Urinary bladder (tissue), 4 donors: ENCODE measurements at places on chromosomes 6 and 20. TPM values are rescaled to one million over a fixed set of nuclear protein-coding genes. Genes with fewer than 3 reads are reported as not detected.

GRCh38 chr6:62446647-62447316 lies 160.8 kb upstream of the KHDRBS2 start:
- DNase-seq = no peak

DNA sequence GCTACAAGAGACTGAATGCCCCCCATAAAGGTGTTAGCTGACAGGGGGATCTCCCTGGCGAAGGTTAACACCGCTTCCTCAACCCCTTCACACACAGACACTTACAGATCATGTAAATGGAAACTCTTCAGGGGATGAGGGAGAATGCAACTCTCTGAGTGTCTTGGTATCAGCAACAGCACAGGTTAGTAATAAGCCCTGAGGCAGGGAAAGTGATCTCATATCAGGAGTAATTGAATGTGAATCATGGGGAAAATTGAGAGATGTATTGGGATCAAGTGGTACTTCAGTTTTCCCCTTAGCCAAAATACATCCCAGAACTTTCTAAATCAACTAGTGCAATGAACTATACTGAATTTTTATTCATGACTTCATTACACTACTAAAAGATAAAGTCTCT lies 23.8 kb downstream of the OR2J3 start:
- no peak for DNase-seq

GRCh38 chr6:136411453-136412354 lies 122.1 kb upstream of the BCLAF1 start:
- DNase-seq = no peak

GRCh38 chr6:43705996-43706395 lies 18.4 kb upstream of the MRPS18A start:
- no peak for DNase-seq

GRCh38 chr6:33665957-33666356 lies 44.8 kb downstream of the ITPR3 start:
- DNase-seq = no peak

GRCh38 chr6:152223636-152224035 lies 413.5 kb downstream of the SYNE1 start:
- DNase-seq = no peak

DNA sequence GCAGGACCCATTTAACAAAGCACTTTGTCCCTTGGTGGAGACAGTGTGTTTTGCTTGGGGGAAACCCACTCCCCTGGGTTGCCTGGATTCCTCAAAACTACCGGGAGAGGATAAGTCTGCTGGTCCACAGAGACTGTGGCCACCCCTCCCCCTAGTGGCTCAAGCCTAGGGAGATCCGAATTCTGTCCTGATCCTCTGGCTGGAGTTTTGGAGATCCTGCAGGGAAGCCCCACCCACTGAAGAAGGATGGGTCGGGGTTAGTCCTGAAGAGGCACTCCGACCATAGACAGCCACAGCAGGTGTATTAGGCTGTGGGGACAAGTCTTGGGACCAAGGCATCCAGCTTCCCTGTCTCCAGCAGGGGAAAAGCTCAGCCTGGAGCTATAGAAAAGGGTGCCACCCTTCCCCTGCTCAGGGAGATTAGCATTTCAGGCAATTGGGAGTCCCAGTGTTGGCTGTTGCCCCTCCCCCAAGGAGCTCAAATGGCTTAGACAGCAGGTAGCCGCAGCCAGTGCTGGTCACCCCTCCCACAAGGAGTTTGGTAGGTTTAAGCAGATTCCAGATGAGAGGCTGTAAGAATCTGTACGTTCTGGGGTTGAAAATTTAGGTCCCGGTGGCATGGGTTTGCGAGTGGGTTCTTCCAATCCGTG lies 750.0 kb downstream of the TBC1D32 start:
- DNase-seq = no peak

- DNase-seq = no peak
Observed at GRCh38 chr20:53929974-53930650, 140.3 kb downstream of the BCAS1 start.

DNA sequence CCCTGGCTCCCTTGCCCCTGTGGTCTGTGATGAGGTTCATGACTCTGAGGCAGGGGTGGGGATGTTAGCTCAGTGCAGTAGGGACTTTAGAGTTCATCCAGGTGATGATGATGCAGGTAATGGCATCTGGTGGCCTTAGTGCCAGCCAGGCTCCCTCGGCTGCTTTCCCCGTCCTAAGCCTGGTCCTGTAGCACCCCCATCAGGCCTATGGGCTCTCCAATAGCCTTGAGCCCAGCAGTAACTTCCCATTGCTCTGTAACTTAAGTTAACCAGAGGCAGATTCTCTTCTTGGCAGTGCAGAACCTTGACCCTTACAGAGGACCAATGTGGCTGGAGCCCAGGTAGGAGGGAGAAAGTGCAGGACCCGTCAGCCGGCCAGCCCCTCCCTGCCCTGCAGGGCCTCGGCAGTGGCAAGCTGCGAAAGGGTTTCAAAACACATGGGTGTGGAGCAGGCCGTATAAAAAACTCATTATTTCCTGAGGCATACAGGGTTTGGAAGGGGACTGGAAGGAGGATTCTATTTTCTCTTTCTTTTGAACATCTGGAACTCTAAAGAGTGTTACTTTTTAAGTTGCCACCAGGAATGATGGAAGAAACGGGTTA lies 406.9 kb downstream of the CDH26 start:
- DNase-seq = no peak

GRCh38 chr20:22338140-22338708 lies 246.1 kb downstream of the FOXA2 start:
- DNase-seq = no peak

GRCh38 chr20:44649976-44650375 lies 1.5 kb downstream of the ADA start:
- DNase-seq = no peak

DNA sequence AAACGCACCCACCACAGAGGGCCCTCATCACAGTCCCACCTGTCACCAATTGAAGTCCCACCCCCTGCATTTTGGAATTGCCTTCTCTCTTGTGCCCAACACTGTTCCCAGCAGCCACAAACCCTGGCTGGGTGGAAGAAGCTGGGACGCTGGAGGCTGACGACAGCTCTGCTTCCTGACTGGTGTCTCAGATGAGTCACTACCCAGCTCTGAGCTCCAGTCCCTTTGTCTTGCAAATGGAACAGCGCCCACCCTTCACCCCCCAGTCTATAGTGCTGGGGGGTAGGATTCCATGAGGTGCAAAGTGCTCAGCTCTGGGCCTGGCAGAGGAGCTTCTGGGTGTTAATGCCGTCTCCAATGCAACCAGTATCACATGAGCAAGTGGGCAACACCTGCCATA lies 85.3 kb downstream of the DLGAP4 start:
- DNase-seq = no peak

- no peak for DNase-seq
Observed at GRCh38 chr6:87791485-87791884, 89.5 kb upstream of the AKIRIN2 start.

- no peak for DNase-seq
Observed at GRCh38 chr20:44057698-44058675, 129.0 kb downstream of the JPH2 start.

DNA sequence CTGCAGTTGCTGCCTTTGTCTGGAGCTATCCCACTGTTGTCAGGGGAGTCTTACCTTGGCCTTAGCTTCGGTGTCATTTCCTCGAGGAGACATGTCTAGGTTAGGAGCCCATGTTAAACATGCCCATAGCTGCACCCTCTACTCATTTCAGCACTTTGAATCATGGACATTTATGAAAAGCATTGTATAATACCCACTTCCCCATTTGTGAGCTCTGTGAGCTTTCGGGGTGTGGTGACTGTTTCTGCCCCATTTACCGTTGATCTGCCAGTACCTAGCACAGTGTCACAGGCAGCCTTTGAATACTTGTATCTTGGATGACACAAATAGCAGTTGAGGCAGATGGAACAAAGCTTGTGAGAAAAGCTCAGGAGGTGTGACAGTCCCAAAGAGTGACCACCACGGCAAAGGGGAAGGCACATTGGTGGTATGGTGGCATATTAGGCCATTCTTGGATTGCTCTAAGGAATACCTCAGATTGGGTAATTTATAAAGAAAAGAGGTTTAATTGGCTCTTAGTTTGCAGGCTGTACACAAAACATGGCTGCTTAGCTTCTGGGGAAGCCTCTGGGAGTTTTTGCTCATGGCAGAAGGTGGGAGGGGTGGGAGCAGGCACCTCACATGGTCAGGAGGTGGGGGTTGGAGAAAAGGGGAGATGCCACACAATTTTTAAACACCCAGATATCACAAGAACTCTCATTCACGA lies 42.0 kb downstream of the JARID2 start:
- DNase-seq = no peak

GRCh38 chr20:49969234-49969633 lies 13.5 kb upstream of the SNAI1 start:
- no peak for DNase-seq

GRCh38 chr6:10418361-10418861 lies 3.5 kb upstream of the TFAP2A start:
- no peak for DNase-seq

IBTK gene
- polyA plus RNA-seq = 16.8 TPM

AK9 gene
- 7.3 TPM for polyA plus RNA-seq

ZSCAN31 gene
- 10.1 TPM for polyA plus RNA-seq

ACTL10 gene
- 2.5 TPM for polyA plus RNA-seq

DYNLT2 gene
- polyA plus RNA-seq = 1.6 TPM

CCDC170 gene
- 0.33 TPM for polyA plus RNA-seq

MLN gene
- not detected for polyA plus RNA-seq

FGD2 gene
- polyA plus RNA-seq = 10.5 TPM
